Fibroblast of skin of left biceps (primary cell): ENCODE measurements at places on chromosomes 6 and 20.

DNA sequence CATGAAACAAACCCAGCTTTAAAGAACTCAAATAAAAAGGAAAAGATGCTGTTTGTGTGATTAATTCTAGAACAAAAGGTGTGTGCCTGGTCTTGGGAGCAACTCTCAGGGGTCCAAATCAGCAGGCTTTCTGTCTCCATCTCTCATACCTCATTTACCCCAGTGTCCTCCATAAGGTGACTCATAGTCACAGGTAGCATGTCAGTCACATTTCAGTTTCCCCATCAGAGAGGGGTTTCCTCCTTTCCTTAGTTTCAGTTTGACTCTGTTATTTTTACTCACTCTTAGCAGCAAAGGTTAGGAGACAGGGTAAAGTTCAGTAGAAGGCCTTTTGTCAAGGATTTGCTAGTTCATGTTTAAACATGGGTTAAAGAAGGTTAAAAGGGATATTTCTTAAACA lies 46.2 kb downstream of the OGFRL1 start:
- DNase-seq = no peak

DNA sequence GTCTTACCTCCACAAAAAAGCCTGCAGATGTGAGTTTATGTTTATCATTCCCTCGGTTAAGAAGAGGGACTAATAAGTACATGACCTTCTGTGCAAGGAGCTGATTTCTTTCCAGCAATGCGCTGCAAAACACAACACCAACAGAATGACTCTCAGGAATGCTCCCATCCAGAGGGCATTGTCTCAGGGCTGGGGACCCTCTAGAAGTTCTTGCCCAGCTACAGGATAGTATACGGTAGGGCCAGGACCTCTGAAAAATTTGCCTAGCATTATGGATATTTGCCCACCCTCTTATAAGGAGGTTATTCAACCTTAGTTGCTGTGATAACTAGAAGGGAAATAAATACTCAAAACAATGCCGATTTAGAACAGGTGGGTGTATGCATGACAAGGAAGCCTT lies 24.7 kb upstream of the RBL1 start:
- no peak for DNase-seq

- DNase-seq = no peak
Observed at GRCh38 chr20:57970116-57970515, 258.3 kb downstream of the ANKRD60 start.

GRCh38 chr20:48002517-48002970 lies 217.3 kb upstream of the SULF2 start:
- DNase-seq = no peak

GRCh38 chr6:148762231-148762630 lies 15.4 kb downstream of the UST start:
- DNase-seq = no peak

DNA sequence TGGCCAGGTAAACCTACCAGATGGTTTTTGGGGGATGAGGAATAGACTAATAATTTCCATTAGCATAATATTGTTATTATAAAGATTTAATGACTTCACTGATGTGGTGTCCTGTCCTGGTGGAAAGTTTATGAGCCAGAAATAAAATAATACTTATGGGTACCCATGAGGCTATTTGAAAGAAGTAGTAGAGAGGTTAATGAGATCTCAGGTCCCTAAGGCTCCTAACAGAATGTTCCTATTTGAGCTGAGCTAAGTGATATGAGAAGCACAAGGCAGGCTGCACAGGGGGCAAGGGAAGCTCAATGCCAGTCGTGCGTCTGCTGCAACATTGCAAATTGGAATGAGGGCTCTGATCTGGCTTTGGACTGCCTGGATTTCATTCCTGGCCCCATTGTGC lies 174.1 kb downstream of the BMP2 start:
- no peak for DNase-seq

GRCh38 chr6:25083784-25084507 lies 148.2 kb upstream of the RIPOR2 start:
- no peak for DNase-seq

GRCh38 chr20:46260480-46260879 lies 47.8 kb downstream of the CDH22 start:
- DNase-seq = no peak

- DNase-seq = no peak
Observed at GRCh38 chr6:22717915-22718314, 148.5 kb downstream of the HDGFL1 start.

DNA sequence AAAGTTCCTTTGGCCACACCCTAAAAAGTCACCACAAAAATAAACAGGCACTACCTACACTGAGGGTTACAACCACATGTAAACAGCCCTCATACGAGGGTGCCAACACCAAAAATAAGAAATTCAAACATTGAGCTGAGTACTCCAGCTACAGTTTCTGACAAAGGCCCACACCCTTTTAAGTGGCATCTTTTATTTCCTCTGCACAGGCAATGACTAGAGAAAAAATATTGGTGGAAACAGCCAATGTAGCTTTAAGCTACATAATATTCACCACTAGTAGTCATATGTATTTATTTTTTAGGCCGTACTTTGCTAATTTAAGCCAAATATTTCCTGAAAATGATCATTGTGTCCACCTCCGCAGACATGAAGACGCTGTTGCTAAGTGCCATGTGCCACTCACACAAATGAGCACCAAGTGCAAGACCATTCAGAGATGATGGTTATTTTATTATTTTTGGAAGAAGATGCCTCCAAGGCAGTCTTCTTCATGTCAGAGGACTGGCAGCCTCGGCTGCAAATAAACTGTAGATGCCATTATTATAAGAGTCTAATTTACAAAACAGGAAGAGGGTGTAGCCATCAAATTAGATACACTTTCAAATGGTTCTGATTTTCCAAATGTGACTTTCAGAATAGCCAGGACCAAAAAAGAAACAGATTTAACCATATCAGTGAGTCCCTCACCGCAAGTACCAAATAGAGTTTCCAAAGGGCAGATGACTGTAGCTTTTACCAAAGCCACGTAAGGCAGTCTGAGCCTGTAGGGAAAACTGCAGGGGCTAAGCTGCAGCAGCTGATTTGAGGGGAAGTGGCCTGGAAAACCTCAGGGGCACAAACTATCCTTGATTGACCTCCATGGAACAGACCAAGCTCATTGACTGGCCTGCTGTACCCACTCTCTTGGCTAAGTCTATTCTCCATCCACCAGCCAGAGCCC lies 13.4 kb downstream of the CYP24A1 start:
- DNase-seq = no peak

GRCh38 chr20:47355489-47356219 lies 845 bp downstream of the ZMYND8 start:
- no peak for DNase-seq

DNA sequence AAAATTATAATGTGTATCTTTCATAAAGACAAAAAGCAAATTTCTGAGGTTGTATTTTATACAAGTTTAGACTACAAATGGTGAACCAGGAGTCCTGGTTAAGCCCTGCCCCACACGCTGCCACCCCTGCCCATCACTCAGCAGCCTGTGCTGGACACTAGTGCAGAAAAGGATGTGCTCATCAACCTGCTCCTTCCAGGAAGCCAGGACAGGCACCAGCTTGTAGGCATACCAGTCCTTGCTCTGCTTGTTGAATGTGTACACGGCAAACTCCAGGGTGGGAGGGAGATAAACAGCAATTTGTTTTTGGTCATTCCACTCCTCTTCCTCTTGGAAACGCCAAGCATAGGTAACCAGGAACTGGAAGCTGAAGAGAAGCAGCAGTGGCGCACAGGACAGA lies 18.1 kb downstream of the CST9L start:
- no peak for DNase-seq

DNA sequence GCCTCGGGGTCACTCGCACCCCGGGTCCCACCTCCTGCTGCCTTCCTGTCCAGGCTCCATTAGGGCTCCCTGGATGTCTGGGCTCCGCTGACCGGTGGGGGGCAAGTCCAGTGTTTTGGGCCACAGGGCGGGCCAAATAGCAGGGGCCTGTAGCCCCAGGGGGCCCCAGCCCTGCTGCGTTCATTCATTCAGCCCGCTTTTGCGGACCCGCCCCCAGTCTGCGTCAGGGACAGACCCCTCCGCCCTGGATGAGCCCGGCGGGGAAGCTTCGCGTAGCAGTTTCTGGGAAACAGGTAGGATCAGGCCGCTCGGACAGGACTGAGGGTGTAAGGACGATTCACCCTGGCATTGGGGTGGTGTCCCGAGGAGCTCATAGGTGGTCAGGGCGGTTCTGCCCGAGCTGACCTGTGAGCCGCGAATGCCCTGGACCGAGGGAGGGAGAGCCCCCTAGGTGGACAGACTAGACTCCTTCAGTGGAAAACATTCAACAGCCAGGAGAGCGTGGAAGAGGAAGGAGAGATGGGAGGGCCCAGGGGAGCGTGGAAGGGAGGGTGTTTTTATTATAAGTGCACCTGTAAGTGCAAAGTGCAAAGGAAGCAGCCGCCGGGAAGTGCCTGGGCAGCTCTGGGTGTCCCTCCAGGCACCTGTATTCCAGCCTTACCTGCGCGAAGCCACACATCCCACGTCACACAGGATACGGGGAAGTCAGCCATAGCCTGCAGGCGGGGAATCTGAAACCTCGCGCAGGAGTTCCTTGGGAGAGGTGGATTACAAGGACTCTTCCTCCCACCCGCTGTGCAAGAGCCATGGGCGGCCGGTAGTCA lies 662 bp downstream of the ENTPD6 start:
- DNase-seq = no peak

DNA sequence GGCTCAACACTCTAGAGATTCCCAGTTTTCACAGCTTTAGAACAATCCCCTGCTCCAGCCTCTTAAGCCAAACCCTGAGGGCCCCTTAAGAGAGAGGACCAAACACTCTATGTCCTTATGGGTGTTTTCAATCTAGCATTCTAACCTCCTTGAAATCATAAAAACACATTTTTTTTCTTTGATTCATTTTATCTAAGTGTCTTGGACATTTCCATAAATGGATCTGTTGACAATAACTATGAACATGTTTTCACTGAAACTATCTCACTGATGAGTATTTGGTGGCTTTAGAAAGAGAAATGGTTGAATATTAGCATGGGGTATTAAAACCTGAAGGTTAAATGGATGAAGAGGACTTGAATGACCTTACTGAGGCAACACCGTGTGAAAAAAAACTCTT lies 27.6 kb upstream of the PDE7B start:
- no peak for DNase-seq

DNA sequence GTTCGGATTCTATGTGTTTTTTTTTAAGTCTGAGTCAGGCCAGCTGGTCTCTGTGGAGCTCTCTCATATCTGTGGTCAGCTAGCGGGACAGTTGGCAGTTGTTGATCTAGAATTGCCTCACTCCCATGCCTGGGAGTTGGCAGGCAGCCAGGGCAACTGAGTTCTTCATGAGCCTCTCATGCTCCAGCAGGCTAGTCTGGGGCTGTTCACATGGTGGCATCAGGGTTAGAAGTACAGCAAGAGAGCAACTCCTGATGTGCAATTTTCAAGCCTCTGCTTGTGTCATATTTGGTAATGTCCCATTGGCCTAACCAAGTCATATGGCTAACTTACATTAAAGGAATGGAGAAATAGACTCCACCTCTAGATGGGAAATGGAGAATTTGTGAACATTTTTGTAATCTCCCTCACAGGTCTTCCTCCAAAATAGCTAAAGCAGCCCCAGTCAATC lies 6.7 kb upstream of the IFT52 start:
- DNase-seq = peak; percentile 58

- peak; percentile 29 for DNase-seq
Observed at GRCh38 chr20:41424546-41424945, 57.9 kb upstream of the EMILIN3 start.
